Myocyte (in vitro differentiated cells): ENCODE measurements at places on chromosomes 6 and 20.

GRCh38 chr20:46004889-46005473 lies 3.7 kb upstream of the MMP9 start:
- no peak for DNase-seq

- no peak for DNase-seq
Observed at GRCh38 chr20:24388828-24389380, 80.5 kb upstream of the SYNDIG1 start.

DNA sequence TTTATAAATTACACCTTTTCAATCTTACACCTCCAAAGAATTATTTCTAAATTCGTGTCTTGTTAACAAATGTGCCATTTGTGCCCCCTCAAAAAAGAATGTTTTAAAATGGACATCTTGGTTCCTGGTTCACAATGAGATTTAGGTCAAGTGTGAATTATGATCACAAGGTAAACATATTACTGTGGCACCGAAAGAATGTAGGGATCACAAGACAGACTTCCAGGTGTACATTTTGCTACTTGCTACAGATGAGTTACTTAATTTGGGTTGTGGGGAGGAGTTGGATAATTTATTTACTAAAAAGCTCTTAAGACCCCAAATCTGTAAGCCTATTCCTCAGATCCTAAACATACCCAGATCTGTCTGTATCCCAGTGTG lies 25.0 kb upstream of the ADTRP start:
- no peak for DNase-seq

DNA sequence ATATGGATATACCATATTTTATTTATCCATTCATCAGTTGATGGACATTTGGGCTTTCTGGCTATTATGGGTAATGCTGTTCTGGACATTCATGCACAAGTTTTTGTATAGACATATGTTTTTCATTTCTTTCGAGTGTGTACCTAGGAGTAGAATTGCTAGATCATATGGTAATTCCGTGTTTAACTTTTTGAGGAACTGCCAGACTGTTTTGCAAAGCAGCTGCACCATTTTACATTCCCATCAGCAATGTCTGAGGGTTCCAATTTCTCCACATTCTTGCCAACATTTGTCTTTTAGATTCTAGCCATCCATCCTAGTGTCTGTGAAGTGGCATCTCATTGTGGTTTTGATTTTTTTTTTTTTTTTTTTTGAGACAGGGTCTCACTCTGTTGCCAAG lies 20.8 kb downstream of the SRC start:
- DNase-seq = no peak

- DNase-seq = peak; percentile 49
Observed at GRCh38 chr6:45651301-45651700, 273.6 kb upstream of the SUPT3H start.

DNA sequence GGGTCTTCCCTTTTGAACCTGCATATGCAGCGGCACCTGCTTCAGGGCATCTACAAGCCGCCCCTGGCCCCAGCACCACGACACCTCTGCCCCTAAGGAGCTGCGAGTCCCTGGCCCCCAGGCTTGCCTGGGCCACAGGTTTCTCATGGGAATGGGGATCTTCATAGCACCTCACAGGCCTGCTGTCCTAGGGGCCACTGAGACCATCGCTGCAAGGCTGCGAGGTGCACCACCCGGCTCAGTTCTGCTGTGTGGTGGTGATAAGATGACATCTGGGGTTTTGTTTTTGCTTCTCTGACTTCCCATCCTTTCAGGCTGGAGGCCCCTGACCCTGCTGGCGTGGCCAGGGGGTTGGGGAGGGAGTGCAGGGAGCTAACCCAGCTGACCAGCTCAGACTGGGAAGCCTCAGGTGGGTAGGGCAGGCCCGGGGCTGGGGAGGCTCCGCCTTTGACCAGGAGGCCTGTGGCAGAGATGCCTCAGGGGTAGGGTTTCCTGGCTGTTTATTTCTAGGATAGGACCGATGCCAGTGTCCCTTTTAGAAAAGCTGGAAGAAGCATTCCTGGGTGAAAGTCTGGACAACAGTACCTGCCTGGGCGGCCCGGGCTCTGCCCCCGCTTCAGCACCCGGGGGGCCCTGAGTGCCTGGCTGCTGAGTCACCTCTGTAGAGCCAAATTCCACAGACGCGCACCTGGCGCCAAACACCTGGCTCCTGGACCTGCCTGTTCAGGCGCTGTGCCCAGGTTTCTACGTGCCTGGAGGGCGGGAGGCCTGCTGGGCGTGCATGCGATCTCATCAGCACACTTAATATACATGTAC lies 264.7 kb downstream of the DLL1 start:
- DNase-seq = no peak

GRCh38 chr6:15823838-15824414 lies 161.1 kb upstream of the DTNBP1 start:
- no peak for DNase-seq

GRCh38 chr20:38840053-38840893 lies 34.8 kb downstream of the PPP1R16B start:
- DNase-seq = peak; percentile 5

GRCh38 chr6:130118236-130118635 lies 99.9 kb downstream of the L3MBTL3 start:
- DNase-seq = no peak

DNA sequence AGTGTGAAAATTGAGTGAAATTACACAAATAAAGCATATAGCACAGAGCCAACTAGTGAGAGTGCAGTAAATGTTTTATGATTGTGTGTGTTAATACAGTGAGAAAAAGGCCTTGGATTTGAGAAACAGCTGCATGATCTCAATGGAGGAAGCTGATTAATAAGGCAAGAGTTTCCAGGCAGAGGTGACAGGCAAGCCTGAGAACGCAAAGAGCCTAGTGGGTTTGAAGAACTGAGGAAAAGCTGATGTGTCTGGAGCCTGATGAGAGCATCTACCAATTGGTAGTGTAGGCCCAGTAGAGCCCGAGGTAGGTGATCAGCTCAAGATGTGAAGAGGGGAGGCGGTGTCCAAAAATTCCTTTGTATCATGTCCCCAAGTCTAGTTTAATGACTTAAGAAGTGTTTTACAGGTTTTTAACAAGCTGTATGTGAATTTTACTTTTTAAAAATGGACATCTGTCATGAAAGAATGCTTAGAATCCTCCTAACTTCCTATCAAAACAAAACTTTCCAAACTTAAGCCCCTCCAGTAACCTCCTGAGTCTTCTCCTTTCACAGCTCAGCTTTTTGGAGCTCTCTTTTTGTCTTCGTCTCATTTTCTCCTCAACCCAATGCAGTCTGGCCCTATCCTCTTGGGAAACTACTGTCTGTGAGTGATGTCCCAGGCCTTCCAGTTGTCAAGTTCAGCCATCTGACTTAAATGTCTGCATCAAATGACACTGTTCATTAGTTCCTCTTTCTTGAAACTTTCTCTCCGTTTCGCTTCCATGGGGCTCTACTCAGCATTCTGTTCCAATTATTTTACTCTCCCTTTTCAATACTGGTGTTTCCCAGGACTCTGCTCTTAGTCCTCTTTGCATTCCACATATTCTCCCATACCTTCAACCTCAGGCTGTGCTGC lies 1.2 kb downstream of the CDC40 start:
- DNase-seq = peak; percentile 3

DNA sequence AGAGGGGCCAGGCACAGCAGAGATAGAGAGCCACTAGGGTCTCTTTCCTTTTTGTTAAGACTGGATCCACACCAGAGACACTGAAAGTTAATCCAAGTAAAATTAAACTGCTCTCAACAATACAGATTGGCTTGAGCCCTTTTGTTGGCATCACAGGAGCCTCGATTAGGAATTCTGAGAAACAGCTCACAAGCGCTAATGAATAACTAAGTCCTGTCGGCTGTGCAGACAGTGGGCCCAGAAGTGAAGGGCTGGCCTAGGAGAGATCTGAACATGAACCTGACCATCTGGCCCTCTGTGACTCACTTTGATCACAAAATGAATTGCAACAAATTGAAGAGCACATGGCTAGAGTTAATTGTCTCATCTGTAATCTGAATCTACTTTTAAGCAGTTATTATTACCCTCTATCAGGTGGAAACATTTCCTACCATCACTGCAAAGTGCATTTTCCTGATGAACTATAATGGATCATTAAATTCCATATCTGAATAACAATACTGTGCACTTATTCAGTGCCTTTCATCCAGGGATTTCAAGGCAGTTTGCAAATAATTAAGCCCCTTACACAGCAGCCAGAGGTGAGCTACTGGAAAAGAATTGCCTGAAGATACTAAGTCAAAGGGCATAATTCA lies 3.2 kb downstream of the BACH2 start:
- no peak for DNase-seq

- DNase-seq = no peak
Observed at GRCh38 chr6:80382811-80383210, 276.3 kb downstream of the BCKDHB start.

GRCh38 chr20:53829255-53829723 lies 235.7 kb upstream of the ZNF217 start:
- peak; percentile 96 for DNase-seq

- DNase-seq = peak; percentile 71
Observed at GRCh38 chr6:132369526-132369925, 31.7 kb downstream of the MOXD1 start.

DNA sequence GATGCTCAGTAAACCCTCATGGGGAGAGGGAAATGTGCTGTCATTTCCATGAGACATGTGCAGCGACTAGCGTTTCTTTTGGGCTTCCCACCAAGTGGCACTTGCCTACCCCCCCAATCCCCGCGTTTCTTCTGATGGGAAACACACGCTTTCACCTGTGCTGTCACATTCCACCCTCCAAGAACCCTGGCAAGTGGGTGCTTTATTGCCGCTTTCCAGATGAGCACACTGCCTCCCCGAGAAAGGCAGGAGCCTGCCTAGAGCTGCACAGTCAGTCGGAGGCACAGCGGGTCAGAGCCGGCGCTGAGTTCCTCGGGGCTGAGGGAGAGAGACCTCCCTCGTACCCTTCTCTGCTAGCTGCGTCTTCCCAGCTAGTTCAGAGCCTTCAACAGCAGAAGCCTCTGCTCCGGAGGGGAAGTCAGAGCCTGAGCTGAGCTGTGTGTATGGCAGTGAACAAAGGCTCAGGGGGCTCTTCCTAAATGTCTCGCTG lies 12.3 kb upstream of the CCDC167 start:
- no peak for DNase-seq

GRCh38 chr6:32116674-32117073 lies 7.5 kb upstream of the TNXB start:
- peak; percentile 22 for DNase-seq

GRCh38 chr6:140541288-140541687 lies 1166.8 kb upstream of the CITED2 start:
- DNase-seq = peak; percentile 29

DNA sequence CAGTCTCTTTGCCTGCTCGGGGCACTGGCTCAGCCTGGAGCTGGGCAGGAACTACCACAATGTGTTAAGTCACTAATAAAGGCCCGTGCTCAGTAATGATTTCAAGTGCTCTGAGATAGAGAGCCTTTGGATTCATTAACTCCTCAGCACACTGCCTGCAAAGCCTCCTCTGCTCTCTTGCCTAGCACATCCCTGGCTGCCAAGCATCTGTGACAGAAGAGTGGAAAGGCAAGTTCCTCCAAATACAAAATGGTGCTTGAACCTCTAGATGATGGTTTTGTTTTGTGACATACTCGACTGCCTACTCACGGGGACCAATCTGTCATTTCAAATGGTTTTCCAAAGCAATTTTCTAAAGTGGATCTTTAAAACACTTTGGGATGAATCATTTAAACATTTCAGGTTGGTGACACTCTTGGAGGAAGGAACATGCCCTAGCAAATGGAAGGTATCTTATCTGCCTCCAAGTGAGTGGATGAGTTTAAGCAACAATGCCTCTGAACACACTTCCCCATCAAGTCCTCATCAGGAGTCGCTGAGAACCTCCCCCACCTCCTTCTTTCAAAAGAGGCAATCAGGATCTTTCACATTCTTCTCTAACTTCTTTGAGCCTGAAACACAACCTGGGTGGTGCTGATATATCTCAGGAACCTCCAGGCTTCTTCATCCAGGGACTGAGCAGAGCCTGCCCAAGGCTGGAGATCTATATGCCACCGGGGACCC lies 35.8 kb downstream of the METTL24 start:
- DNase-seq = no peak

DNA sequence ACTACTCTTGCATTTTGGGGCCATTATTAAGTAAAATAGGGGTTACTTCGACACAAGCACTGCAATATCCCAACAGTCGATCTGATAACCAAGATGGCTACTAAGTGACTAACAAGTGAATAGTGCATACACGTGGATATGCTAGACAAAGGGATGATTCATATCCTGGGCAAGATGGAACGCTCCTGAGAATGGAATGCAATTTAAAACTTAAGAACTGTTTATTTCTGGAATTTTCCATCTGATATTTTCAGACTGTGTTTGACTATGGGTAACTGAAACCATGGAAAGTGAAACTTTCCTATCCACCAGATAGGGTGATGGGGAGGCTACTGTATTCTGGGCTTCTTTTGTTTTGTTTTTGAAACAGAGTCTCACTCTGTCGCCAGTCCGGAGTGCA lies 66.5 kb downstream of the ILRUN start:
- peak; percentile 54 for DNase-seq

- no peak for DNase-seq
Observed at GRCh38 chr6:142838821-142839685, 105.9 kb downstream of the HIVEP2 start.

GRCh38 chr6:122817766-122818165 lies 28.7 kb downstream of the SMPDL3A start:
- no peak for DNase-seq

- DNase-seq = peak; percentile 62
Observed at GRCh38 chr6:126176282-126176681, 163.6 kb upstream of the CENPW start.

DNA sequence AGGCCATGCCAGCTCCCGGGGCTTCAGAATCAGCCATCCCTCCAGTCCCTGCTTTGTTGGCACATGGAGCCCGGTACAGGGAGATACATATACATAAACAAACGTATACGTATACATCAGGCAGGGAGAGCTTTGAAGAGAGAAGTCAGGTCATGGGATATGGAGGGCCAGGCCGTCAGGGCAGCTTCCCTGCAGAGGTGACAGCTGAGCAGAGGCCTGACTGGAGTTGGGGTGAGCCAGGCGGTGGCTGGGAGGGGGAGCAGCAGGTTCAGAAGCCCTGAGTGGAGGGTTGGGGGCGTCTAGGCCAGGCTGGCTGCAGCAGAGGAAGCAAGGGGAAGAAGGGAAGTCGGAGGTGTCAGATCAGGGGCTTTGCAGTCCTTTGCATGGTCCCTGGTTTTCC lies 61.7 kb downstream of the STK35 start:
- no peak for DNase-seq

DNA sequence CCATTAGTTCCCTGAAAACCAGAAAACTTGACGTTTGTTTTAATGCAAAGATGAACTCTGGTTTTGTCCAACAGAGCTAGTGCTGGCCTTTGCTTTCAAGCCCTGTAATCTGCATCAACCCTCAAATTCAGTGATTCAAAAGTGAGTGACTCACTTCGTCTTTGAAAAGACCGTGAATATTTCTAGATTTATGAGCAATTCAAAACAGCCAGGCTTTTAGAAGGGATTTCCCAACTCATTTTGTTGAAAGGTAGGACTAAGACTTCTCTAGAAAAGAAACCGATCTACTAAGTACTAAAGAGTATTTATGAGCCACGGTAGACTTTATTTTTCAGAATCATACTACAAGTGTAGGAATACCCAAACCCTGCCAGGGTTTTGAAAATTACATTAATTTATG lies 121.5 kb downstream of the UST start:
- no peak for DNase-seq
